ENCODE measurements at places on chromosomes 6 and 20. TPM values are rescaled to one million over a fixed set of nuclear protein-coding genes. Genes with fewer than 3 reads are reported as not detected.

DNA sequence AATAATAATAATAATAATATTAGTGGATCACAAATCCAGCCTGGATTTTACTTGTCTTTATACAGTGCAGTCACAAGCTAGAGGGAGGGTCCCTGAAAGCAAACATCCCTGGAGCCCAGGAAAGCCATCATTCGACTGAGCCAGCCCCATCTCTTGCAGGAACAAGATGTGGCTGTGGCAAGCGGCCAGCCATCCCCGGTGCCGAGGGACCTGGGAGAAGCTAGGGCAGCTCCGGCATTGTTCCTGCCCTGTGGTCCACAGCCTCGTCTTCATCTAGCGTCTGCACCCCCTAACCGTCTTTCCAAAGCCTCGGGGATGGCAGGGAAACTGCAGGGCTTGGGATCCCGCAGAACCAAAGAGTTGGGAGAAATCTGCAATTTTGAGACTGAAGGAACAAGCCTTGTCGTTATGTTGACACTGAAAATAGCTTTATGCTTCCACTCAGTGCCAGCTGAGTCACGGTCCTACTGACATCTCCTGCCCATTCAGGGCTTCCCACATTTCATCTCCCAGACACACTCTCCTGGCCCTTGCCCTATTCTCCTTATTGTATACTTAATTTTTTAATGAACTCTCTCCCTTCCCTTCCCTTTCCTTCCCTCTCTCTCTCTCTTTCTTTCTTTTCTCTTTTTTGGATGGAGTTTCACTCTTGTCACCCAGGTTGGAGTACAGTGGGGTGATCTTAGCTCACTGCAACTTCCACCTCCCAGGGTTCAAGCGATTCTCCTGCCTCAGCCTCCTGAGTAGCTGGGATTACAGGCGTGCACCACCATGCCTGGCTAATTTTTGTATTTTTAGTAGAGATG lies 62.5 kb upstream of the ZNFX1 start:
- DNase-seq = no peak

DNA sequence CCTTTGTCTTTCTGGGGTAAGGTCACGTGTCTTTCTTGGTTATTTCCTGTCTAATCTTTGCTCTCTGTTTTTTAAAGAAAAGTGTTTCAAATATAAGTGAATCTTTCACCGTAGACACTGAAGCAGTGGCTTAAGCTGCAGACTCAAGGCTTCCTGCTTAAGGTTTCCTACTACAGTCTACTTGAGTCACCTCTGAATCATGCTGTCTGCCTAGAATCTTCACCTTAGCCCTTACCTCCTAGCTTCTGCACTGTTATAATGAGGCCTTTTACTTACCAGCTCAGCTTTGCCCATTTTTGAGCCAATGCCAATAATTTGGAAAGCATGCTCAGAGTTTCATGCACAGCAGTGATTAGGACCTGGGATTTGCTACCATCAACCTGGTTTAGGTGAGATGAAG lies 30.6 kb downstream of the ADGRF4 start:
- DNase-seq = no peak

DNA sequence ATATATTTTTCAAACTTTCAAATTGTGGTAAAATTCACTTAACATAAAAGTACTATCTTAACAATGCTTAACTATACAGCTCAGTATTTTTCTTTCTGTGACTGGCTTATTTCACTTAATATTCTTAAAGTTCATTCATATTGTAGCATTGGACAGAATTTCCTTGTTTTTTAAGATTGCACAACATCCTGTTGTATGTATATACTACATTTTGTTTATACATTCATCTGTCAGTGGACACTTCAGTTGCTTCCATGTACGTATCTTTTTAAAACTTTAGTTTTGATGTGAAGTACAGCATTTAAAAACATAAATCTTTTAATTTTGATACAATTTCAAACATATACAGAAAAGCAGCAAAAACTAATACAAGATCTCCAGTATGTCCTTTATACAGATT lies 220.7 kb downstream of the ZFAND3 start:
- no peak for DNase-seq

- no peak for DNase-seq
Measured at GRCh38 chr20:33015700-33016580, 8.4 kb downstream of the BPIFB2 start.

DNA sequence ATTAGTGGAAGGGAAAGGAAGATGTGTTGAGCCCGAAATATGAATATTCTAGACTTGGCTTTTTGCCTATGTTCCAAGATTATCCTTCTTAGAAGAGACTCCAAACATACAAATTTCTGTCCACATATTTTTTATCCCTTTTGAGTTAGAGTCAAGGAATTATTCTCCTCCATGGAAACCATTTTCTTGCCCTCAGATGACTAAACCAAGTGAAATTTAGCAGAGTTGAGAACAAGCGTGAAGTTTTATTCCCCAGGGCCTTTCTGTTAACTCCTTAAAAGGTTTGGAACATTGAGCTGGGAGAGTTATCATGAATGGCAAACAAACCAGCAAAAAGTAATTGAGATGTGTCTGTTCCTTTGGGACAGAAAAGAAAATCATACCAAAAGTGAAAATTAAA lies 286.1 kb upstream of the PLCB4 start:
- no peak for DNase-seq

DNA sequence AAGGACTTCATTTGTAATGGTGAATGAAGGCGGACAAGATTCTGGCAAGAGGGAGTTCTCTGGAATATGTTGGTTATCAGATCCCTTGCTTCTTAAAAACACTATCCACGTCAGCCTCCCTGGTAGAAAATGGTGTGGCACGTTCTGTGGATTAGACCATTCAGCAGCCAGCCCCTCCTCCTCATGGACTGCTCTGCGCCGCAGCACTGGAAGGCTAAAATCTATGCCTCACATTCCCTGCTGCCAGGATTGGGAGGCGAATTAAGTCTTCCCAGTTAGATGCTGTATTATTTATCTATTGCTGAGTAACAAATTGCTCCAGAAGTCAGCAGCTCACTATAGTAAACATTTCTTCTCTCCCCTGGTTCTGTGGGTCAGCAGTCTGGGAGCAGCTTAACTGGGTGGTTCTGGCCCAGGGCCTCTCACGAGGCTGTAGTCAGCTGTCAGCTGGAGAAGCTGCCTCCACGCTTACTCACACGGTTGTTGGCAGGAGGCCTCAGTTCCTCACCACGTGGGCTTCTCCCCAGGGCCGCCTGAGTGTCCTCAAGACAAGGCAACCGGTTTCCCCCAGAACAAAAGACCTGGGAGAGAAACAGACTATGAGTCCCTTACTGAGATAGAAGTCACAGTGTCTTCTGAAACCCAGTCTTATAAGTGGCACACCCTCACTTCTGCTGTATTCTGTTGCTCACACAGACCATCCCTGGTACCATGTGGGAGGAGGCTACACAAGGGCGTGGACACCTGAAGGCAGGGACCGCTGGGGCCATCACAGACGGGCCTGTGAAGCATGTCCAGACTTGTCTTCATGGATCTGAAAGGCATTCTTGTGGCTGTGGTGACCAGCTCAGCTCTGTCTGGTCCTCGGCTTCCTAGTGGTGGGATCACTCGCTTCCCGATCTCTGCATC lies 101.0 kb downstream of the NRN1 start:
- DNase-seq = no peak

- DNase-seq = peak; percentile 5
Measured at GRCh38 chr20:54649511-54649962, 174.1 kb downstream of the DOK5 start.

AMD1 gene
- total RNA-seq = 66.8 TPM

TPD52L1 gene
- not detected for total RNA-seq

HTR1E gene
- not detected for total RNA-seq

Data from naive thymus-derived CD4-positive, alpha-beta T cell (primary cell).